SK-N-SH treated with all-trans-retinoic acid at 6 μM for 48 hours (cell line): ENCODE measurements at places on chromosomes 2 and 18.
A peak's percentile ranks its signal among the peaks of the same experiment; 100 is the strongest.

DNA sequence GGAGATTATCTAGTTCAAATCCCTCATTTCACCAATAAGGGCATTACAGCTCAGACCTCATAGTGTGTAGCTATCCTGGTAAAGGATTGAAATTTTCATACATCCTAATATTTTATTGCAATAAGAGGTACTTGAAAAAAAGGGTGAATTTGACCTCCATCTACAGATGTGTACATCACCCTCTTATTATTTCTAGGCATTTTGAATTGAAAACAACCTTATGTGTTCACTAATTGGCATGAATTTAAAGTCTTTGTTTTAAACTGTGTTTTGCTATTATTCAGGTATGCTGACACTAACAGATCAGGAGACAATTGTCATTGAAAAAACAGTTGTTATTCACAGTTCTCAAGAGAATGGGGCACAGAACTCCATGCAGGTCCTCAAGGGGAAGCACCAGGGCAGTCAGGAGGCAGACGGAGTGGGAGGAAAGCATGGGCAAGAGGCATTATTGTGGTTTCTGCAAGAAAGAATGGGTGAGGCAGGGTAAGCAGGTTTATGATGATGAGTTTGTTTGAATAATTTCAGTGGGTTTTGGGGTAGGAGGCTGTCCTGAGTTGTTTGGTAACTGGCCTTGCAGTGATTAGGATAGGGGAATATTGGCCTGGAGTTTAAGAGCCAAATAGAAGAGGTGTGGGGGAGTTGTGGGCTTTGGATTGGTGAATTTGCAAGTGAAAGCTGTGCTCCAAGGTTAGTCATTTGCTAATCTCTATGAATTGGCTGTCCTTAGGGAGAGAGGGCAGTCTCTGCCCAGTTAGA lies 194.6 kb downstream of the GPD2 start:
- ATAC-seq, result no peak

DNA sequence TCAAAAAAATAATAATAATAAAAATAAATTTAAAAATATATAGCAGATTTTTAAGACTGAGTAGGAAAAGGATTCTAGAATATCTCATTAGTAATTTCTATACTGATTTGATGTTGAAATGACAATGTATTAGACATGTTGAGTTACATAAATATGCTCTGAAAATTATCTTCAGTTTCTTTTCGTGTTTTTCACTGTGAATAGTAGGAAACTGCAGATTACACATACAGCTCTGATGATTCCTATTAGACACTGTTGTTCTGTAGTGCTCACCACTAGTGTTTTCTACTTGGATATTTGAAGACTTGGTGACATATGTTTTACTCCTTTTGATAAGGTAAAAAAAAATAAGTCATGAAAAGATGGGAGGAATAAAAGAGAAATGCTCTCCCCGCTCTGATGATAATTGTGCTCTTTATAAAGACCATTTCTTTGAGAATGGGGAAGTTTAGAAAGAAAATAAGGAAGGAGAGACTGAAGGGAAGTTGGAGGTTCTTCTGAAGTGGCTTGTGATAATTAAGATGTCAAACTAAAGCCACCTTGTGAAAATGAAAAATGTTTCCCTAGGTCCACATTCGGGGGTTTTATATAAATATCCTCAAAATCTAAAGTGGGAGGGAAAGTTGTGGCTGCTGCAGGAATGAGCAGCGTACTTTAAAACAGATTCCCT lies 52.9 kb downstream of the SLC9A2 start:
- ATAC-seq, result no peak

GRCh38 chr2:144267239-144267638 lies 252.7 kb downstream of the ZEB2 start:
- no peak for ATAC-seq

GRCh38 chr2:64952511-64953482 lies 36.4 kb upstream of the SLC1A4 start:
- ATAC-seq, result peak; percentile 68

DNA sequence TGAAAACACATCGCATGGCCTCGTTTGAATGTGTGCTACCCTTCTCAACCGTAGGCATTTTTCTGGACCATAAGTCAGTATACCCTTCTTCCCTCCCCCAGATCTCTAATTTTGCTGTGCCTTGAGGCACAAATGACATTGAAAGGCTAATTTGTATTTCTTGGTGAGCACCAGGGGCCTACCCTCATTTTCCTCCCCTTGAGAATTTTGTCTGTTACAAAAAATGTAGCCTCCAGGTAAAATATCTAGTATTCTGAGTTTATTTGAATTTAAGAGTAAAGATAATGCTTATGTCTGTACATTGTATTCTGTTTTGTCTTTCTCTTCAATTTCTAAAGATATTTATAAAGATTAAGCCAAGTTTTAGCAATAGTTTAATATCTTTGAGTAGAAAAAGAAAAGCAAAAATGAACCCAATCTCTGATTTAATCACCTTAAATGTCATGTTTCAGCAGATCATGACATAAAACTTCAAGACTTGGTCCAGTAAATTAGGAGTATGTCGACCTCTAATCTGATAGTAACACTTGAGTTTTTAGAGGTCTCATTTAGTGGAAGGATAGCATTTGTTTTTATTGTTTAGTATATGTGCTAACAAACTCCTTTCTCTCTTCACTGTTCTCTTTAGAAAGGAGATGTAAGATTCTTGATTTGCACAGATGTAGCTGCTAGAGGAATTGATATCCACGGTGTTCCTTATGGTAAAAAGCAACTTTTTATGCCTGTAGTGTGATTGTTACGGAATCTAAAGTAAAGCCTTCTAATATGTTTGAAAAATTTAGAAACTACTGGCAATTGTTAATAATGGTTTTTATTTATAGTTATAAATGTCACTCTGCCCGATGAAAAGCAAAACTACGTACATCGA lies 36.4 kb downstream of the DDX1 start:
- no peak for ATAC-seq

DNA sequence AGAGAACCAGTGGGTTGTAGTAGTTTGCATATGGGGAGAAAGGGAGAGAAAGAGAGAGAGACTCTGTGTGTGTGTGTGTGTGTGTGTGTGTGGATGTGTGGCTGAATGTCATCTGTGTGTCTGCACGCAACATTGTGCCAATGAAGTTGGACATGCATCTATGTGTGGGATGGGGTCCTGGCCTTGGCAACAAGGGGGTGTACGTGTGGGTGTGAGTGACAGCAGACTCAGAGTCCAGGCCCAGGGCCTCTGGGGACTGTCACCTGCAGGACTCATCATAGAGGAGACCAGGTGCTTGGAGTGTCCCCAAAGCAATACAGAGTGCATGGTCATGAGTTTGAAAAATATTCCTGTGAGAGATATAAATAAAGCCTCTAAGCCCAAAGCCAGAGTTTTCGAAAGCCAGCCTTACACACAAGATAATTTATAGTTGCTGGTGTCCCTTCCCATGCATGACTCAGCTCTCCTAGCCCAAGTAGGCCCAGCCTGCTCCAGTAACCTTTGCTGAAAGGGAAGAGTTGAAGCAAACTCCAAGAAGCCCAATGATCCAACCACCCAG lies 59.9 kb downstream of the TNP1 start:
- ATAC-seq, result no peak
